Stimulated activated CD8-positive, alpha-beta memory T cell treated with anti-CD3 and anti-CD28 coated beads, Interleukin-7, amount 100 ng/mL, for 1 hour (primary cell): ENCODE measurements at places on chromosomes 16 and 17.

DNA sequence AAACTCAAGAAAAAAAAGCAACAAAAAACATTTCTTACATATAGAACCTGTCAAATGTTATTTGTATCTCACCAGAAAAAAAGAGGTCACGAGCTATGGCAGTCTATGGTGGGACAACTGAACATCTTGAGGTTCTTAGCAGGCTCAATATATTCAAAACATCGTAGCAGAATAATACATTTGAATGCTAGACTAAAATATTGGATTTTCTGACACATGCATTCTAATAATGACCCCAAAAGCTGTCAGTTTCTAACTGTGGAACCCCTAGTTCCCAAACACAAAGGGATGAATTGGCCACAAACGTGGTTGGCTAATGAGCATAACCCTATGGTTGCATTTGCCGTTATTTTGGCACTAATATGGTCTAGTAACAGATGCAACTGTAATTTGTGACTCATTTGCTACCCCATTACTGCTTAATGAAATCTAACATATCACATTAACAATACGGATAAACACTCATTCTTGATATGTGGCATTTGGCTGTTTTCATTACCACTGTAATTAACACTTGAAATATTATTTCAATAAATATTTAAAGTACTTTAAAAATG is 81.2 kb downstream of the TOX3 start:
- DNase-seq, result no peak

GRCh38 chr16:67764158-67764667 is 42.1 kb downstream of the RANBP10 start:
- no peak for DNase-seq

GRCh38 chr17:20612635-20613034 is 33.1 kb downstream of the CDRT15L2 start:
- no peak for DNase-seq

DNA sequence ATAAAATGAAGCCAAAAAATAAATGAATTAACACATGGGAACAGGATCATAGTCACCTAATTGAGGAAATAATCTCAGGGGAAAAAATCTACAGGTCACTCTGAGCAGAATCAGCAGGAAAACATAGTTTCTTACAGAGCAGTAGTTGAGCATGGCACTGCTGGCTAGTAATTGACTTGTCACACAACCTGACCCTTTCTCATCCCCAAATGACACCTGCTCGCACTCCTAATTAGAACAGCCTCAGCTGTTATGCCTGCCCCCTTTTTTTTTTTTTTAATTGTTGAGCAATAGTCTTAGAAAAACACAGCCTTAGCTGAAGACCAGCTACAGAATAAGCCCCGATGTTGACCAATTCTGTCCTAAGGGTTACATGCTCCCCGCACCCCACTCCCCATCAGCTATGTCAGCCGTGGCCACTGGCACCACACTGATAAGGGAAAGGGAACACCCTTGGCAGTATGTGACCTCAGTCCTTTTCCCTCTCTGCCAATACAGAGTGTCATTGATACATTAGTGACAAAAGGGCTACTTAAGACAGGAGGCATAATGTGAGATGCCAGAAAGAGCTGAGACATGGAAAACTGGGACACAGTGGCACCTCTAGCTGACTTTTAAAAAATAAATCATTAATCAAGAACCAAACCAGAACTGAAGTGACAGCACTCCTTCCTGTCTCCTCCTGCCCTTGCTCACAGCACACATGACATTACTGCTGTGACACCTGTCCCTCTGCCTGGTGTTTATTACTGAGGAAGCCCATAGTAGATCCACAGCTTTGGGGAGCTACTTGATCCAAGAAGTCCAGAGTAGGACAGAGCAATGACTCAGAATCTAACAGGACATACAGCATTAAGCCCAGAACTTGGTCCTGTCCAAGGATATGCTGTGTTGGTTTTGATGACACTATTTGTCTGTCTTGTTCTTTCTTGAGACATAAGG is 41.7 kb downstream of the WDR59 start:
- DNase-seq, result no peak

- DNase-seq, result no peak
Measured at GRCh38 chr17:69524854-69525253, 110.4 kb downstream of the MAP2K6 start.

DNA sequence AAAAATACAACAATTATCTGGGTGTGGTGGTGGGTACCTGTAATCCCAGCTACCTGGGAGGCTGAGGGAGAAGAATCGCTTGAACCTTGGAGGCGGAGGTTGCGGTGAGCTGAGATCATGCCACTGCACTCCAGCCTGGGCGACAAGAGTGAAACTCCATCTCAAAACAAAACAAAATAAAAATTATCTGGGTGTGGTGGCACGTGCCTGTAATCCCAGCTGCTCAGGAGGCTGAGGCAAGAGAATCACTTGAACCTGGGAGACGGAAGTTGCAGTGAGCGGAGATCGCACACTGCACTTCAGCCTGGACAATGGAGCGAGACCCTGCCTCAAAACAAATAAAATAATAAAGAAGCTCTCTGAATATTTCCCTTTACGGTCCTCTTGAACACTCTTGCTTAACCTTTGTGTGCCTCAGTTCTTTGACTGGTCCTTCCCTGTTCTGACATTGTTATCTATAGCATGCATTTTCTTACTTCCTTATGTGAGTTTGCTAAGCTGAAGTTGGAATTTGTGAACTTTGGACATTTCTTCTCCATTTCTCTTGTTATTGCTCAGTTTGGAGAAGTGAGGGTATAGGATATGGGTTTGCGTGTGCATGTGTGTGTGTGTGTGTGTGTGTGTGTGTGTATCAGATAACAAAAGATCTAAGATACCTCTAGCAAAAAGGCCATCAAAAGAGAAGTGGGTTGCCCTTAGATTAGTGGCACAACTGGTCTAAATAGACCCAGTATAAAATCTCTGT is 29.7 kb upstream of the WSB1 start:
- no peak for DNase-seq

GRCh38 chr16:11106726-11107125 is 149.3 kb downstream of the SOCS1 start:
- DNase-seq, result no peak

DNA sequence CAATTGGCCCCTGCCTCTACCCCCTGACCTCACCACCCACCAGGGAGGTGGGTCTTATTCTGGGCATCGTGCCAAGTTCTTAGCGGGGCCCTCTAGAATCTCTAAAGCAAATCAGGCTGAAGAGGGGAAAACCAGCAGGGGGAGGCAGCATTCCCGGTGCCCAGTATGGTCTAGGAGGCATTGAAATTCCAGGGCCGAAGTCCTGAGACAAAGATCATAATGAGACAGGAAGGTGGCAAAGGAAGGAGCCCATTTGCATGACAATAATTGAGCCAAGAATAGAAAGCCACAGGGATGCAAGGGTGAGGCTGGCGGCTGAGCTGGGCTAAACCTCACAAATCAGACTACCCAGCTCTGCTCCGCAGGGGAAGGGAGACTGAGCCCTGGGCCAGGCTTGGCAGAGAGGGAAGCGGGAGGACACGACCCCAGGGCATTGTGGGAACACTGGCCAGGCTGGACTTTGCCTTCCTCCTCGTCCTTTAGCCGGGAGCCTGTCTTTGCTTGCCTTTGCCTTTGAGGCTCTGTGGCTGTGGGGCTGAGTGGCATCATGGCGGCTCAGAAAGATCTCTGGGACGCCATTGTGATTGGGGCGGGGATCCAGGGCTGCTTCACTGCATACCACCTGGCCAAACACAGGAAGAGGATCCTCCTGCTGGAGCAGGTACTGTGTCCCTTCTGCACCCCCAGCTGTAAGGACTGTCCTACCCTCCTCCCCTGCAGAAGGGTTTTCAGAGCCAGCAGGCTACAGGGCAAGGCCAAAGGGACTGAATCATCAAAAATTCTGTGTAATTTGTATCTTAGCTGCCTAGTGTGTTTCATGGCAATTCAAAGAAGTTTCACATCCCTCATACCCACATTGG is at the start of gene PIPOX:
TSS of gene PIPOX (plus strand) at position 463 of the 860 bp plus-strand sequence. CDS start at position 548, 85 bp downstream.
- no peak for DNase-seq
